Activated T-helper 2 cell treated with anti-CD3 and anti-CD28 coated beads, Interferon-gamma antibody, Interleukin-2, Interleukin-4, amounts not matched to agents 10 μg/mL and 5 μg/mL and 100 μg/mL, durations not matched to agents 14 hours and 24 hours and 36 hours (primary cell): ENCODE measurements at places on chromosomes 16 and 17. TPM values are rescaled to one million over a fixed set of nuclear protein-coding genes. Genes with fewer than 3 reads are reported as not detected.

- H3K27ac ChIP-seq: no peak overlapping the region
- H3K36me3 ChIP-seq: no peaks in the 10 kb centered on the region
- H3K27me3 ChIP-seq: peaks cover 65% of the 10 kb centered on the region
- H3K4me3 ChIP-seq: no peak overlapping the region
- H3K4me1 ChIP-seq: peaks cover 13% of the 10 kb centered on the region
- DNase-seq: no peak
Measured at GRCh38 chr17:55259684-55260111, 5.1 kb upstream of the HLF start.

- H3K27me3 ChIP-seq: no peaks in the 10 kb centered on the region
- no peaks in the 10 kb centered on the region for H3K36me3 ChIP-seq
- H3K4me3 ChIP-seq: no peak overlapping the region
- DNase-seq: no peak
Measured at GRCh38 chr16:73122604-73123391, 74.9 kb upstream of the ZFHX3 start.

The PIK3R6 gene
- 9.8 and 10.1 TPM in 2 replicates for total RNA-seq

The RNF157 gene
- total RNA-seq: 34.3 and 34.9 TPM in 2 replicates

The KCNH4 gene
- total RNA-seq: 0.44 and 0.64 TPM in 2 replicates
